SK-N-MC (cell line): ENCODE measurements at places on chromosomes 13 and 19.

DNA sequence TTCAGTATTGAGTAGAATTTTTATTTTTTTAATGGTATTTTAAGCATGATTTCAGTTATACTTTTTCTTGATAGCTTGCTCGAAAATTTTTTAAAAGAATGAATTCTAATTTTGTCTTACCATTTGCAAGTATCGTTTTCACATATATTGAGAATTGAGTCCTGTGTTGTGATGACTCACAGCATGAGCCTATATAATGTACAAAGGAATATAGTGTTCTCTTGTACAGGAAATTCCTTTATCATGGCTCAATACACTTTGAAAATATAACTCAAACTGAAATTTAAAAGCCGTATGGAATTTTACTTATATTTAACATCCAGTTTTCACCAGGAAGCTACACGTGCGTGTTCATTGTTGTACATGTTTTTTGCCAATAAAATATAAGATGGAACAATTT lies 161.1 kb upstream of the TMTC4 start:
- no peak for DNase-seq

- no peak for DNase-seq
Observed at GRCh38 chr19:15112385-15112784, 5.2 kb downstream of the SYDE1 start.

DNA sequence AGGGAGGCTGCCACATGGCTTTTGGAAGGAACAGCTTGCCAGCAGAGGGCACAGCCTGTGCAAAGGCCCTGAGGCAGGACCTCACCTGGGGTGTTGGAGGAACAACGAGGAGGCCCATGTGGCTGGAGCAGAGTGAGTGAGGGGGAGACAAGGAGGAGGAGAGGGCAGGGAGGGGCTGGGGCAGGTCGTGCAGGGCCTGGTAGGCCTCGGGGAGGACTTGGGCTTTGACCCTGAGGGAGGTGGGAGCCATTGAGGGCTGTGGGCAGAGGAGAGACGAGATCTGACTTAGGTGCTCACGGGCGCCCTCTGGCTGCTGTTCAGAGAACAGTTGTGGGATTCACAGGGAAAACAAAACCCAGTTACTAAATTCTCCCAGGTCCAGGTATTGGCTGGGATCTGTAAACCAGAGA lies 25.2 kb downstream of the ZNRF4 start:
- DNase-seq = no peak

DNA sequence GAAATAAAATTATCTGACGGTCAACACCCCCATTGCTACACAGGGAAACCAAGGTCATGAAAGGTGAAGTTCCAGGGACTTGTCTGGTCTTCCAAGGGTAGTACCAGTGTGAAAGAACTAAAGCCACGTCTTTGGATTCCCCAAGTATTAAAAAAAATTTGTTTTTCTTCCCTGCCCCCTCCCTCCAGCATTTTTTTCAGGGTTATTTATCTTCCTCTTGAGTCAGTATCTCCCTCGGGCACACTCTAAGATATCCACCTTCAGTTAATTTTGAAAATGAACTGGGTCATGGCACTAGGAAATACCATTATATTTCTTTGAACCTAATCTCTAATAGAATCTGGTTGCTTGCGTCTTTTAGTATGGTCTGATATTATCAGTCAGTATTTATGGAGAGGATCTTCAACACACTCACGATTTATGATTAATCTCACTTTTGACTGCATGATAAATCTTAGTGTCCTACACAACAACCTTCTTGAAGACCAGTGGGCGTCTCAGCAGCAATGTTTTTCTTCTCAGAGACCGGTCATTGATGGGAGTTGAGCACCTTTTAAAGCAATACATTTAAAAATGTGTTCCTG lies 9.1 kb downstream of the ATP8A2 start:
- no peak for DNase-seq

- DNase-seq = no peak
Observed at GRCh38 chr19:7507884-7508283, 8.0 kb upstream of the ZNF358 start.

GRCh38 chr19:32555786-32556185 lies 25.2 kb upstream of the PDCD5 start:
- DNase-seq = no peak

GRCh38 chr13:31437975-31438374 lies 238.2 kb downstream of the B3GLCT start:
- no peak for DNase-seq

- no peak for DNase-seq
Observed at GRCh38 chr19:19670070-19670551, 1.5 kb downstream of the ZNF101 start.

- DNase-seq = no peak
Observed at GRCh38 chr13:79647533-79647932, 166.6 kb downstream of the NDFIP2 start.

- no peak for DNase-seq
Observed at GRCh38 chr13:102255409-102255808, 146.4 kb downstream of the FGF14 start.

GRCh38 chr19:38850976-38851621 lies 1.3 kb upstream of the HNRNPL start:
- DNase-seq = no peak
